ENCODE measurements at places on chromosomes 2 and 18. TPM values are rescaled to one million over a fixed set of nuclear protein-coding genes. Genes with fewer than 3 reads are reported as not detected.
A peak's percentile ranks its signal among the peaks of the same experiment; 100 is the strongest.

DNA sequence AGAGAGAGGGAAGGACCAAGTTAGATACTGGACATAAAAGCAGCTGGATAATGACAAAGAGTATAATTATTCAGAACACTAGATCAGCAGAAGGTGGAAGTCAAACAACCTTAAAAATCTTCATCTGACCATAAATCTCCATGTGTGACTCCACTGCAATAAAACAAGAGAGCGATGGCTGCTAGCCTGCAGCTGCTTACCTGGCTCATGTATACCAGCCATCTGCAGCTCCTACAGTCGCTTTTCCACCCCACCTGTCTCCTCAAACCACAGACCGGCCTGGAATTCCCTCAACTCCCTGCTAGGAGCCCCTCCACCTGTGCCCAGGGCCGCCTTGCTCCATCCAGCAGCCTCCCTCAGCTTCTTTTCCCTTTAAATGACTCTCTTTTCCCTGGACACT is 64.5 kb downstream of the SLC4A5 start:
- H3K4me3 ChIP-seq: no peak overlapping the region
- peaks cover 2% of the 10 kb centered on the region for H3K4me1 ChIP-seq
- H3K27ac ChIP-seq: no peak overlapping the region
- H3K27me3 ChIP-seq: peaks cover 31% of the 10 kb centered on the region
- H3K36me3 ChIP-seq: no peaks in the 10 kb centered on the region
- DNase-seq: no peak

Gene CTLA4
- 166 TPM for total RNA-seq

DNA sequence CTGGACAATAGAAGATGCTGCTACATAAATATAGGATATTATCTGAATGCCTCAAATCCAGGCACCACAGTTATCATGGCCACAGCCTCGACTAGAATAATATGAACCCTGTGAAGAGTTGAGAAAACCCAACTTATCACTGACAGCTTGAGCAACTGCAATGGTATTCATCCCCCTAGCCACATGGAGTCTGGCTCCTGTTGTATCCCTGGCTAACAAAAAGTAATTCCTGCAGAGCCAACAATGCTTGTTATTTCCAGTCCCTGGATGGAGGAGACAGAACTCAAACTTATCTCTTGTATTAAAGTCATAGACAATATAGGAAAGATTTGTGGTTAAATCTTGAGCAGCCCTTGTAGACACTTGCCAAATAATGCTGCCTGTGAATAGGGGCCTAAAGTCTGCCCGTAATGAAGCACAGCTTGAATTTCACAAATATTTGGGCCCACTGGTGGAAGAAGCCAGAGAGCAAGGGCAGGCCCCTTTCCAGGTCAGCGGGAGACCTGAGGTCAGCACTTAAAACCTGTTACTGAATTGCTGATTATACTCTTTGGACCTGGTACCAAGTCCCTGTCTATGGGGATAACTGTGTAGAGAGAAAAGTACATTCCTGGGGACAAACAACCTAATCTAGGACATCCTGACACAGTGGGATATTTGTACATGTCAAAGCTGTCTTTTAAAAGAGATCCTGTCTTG is 28.4 kb upstream of the SUCLG1 start:
- no peaks in the 10 kb centered on the region for H3K36me3 ChIP-seq
- H3K27me3 ChIP-seq: no peaks in the 10 kb centered on the region
- DNase-seq: no peak

GRCh38 chr18:29361843-29362242 is 1184.9 kb upstream of the CDH2 start:
- no peak overlapping the region for H3K4me3 ChIP-seq
- no peaks in the 10 kb centered on the region for H3K27me3 ChIP-seq
- no peaks in the 10 kb centered on the region for H3K4me1 ChIP-seq
- no peak overlapping the region for H3K27ac ChIP-seq
- no peaks in the 10 kb centered on the region for H3K36me3 ChIP-seq

DNA sequence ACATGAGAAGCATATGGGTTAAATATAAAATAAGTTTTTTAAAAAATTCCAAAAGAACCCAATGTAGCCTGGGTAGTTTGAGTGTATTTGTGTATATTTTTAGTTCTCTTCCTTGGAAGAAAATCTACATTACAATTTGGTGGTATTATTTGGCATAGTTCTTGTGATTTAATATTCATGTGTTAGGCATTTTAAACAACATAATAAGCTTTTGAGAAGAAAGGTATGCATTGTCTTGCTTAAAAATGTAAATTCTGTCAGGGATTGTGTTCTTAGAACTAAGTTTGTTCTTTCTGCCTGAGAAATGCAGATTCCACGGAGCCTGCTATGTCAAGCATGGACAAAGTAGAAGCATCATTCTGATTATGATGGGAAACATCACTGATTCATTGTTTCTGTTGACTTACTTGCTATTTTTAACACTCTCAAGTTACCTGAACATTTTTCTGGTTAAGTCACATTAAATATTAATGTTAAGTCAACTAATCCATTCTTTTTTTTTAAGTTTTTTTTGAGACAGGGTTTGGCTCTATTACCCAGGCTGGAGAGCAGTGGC is 49.4 kb downstream of the TNFRSF11A start:
- no peaks in the 10 kb centered on the region for H3K27me3 ChIP-seq
- no peak overlapping the region for H3K27ac ChIP-seq
- peaks cover 77% of the 10 kb centered on the region for H3K36me3 ChIP-seq
- no peak overlapping the region for H3K4me3 ChIP-seq
- H3K4me1 ChIP-seq: peaks cover 60% of the 10 kb centered on the region

GRCh38 chr2:12382366-12382765 is 334.4 kb upstream of the TRIB2 start:
- H3K27me3 ChIP-seq: peaks cover 10% of the 10 kb centered on the region
- no peak for DNase-seq
- H3K4me1 ChIP-seq: no peaks in the 10 kb centered on the region
- no peaks in the 10 kb centered on the region for H3K36me3 ChIP-seq
- H3K4me3 ChIP-seq: no peak overlapping the region

GRCh38 chr2:67037655-67038054 is 359.5 kb upstream of the ETAA1 start:
- H3K27me3 ChIP-seq: no peaks in the 10 kb centered on the region
- no peak overlapping the region for H3K4me3 ChIP-seq
- H3K4me1 ChIP-seq: no peaks in the 10 kb centered on the region
- no peaks in the 10 kb centered on the region for H3K36me3 ChIP-seq
- H3K27ac ChIP-seq: no peak overlapping the region
- no peak for DNase-seq

DNA sequence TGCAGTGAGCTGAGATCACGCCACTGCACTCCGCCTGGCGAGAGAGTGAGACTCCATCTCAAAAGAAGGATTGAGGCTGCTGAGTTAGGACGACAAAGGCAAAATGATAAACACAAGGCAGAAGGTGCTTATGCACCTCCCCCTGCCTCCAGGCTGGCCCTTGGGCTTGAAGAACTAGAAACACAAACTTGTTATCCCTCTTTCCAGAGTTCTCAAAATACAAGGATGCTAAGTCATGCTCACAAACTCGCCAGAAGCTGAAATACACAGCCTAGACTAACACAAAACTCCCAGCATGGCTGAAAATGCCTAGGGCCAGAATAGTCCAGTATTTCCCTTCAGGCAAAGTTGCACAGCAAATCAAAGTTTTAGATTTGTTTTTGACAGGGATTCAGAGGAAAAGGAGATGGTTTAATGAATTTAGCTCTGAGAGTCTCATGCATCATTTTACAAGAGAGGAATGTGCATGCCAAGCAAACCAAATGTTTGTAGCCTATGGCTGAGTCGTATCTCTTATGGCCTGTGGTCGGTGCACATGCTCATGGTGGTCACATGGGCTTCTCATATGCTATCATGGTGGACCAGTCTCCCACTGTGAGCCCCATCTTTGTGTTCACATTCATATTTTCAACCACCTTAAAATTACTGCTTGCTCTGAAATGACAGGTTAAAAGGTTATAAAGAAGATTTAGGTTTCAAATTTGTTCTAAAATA is 16.2 kb upstream of the MREG start:
- no peak overlapping the region for H3K4me3 ChIP-seq
- no peaks in the 10 kb centered on the region for H3K27me3 ChIP-seq
- DNase-seq: no peak
- H3K27ac ChIP-seq: peak overlapping the region; percentile 70
- peaks cover 18% of the 10 kb centered on the region for H3K36me3 ChIP-seq
- peaks cover 36% of the 10 kb centered on the region for H3K4me1 ChIP-seq

DNA sequence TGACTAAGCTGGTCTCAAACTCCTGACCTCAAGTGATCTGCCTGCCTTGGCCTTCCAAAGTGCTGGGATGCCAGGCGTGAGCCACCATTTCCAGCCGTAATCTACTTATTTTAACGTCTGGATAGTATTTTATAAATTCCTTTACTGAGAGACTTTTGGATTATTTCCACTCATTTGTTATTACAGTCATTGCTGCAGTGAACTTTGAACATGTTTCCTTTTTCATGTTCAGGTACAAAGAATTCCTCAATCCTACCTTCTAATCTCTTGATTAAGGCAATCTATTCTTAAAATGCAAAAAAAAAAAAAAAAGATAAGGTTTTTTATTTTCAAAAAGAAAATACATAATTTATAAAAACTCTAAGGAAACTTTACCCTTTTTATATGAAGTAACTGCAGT is 78.6 kb downstream of the PDK1 start:
- no peak for DNase-seq
- H3K27ac ChIP-seq: no peak overlapping the region
- H3K36me3 ChIP-seq: peaks cover 13% of the 10 kb centered on the region

GRCh38 chr2:181300600-181301291 is 156.4 kb upstream of the ITGA4 start:
- DNase-seq: peak; percentile 50
- no peaks in the 10 kb centered on the region for H3K27me3 ChIP-seq
- H3K27ac ChIP-seq: peak overlapping the region; percentile 79
- H3K36me3 ChIP-seq: peaks cover 39% of the 10 kb centered on the region
- H3K4me3 ChIP-seq: peak overlapping the region; percentile 66
- peaks cover 49% of the 10 kb centered on the region for H3K4me1 ChIP-seq

DNA sequence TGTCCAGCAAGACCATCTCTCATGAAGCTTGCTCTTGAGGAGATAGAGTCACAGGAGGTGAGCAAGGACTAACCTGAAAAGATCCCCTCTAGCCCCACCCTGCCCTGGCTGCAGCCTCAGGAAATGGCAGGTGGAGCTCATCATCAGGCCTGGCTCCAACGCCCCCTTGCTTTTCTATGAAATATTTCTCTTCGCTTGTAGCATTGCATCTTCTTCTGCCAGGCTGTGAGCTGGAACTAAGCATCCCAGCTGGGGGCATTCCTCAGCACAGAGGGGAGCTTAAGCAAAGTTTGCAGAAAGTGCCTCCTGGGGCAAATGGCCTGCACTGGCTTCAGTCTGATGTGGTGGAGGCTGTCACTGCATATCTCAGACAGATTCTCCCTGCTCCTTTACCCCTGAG is 90.1 kb upstream of the LGALSL start:
- H3K4me1 ChIP-seq: peaks cover 9% of the 10 kb centered on the region
- H3K36me3 ChIP-seq: no peaks in the 10 kb centered on the region
- DNase-seq: no peak
- H3K27ac ChIP-seq: no peak overlapping the region
- H3K4me3 ChIP-seq: no peak overlapping the region

Gene TMEM198
- total RNA-seq: 3.8 TPM

DNA sequence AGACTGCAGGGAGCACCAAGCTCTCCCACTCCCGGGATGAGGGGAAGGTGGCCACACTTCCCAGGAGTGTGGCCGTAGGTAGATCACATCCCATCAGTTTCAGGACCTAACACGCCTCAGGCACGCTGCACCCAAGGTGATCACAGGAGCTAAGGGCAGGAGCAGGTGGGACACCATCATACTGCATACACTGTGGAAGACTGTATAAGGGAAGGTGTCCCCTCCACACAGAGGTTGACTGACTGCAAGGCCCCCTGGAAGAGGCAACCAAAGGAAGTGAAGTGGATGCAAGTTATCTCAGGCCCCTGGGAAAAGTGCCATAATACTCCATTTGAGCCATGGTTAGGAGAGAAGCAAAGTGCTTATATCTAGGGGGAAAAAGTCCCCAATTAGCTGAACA is 351.9 kb upstream of the SMIM21 start:
- no peaks in the 10 kb centered on the region for H3K27me3 ChIP-seq
- DNase-seq: no peak
- no peak overlapping the region for H3K27ac ChIP-seq
- no peak overlapping the region for H3K4me3 ChIP-seq
- H3K4me1 ChIP-seq: no peaks in the 10 kb centered on the region

- no peak overlapping the region for H3K27ac ChIP-seq
- no peak for DNase-seq
- H3K27me3 ChIP-seq: peaks cover 2% of the 10 kb centered on the region
- no peaks in the 10 kb centered on the region for H3K36me3 ChIP-seq
Measured at GRCh38 chr2:189933041-189933440, 129.5 kb downstream of the MSTN start.

Gene C2orf49
- total RNA-seq: 18.6 TPM

Gene SLC9A4
- total RNA-seq: 0.09 TPM

- no peaks in the 10 kb centered on the region for H3K27me3 ChIP-seq
- no peak overlapping the region for H3K4me3 ChIP-seq
- peaks cover 69% of the 10 kb centered on the region for H3K36me3 ChIP-seq
- no peak for DNase-seq
Measured at GRCh38 chr2:237723602-237724001, 75.0 kb upstream of the RBM44 start.

Data from activated T-helper 2 cell treated with anti-CD3 and anti-CD28 coated beads, Interferon-gamma antibody, Interleukin-2, Interleukin-4, amounts not matched to agents 10 μg/mL and 5 μg/mL and 100 μg/mL, durations not matched to agents 14 hours and 24 hours and 36 hours (primary cell).